Stimulated activated CD8-positive, alpha-beta memory T cell treated with anti-CD3 and anti-CD28 coated beads, Interleukin-4, amount 100 ng/mL, for 1 hour (primary cell): ENCODE measurements at places on chromosomes 11 and 22.

GRCh38 chr11:134560066-134560465, 148.0 kb upstream of the B3GAT1 start:
- no peak for DNase-seq

- DNase-seq = no peak
Measured at GRCh38 chr22:29126670-29127395, 54.0 kb downstream of the KREMEN1 start.

DNA sequence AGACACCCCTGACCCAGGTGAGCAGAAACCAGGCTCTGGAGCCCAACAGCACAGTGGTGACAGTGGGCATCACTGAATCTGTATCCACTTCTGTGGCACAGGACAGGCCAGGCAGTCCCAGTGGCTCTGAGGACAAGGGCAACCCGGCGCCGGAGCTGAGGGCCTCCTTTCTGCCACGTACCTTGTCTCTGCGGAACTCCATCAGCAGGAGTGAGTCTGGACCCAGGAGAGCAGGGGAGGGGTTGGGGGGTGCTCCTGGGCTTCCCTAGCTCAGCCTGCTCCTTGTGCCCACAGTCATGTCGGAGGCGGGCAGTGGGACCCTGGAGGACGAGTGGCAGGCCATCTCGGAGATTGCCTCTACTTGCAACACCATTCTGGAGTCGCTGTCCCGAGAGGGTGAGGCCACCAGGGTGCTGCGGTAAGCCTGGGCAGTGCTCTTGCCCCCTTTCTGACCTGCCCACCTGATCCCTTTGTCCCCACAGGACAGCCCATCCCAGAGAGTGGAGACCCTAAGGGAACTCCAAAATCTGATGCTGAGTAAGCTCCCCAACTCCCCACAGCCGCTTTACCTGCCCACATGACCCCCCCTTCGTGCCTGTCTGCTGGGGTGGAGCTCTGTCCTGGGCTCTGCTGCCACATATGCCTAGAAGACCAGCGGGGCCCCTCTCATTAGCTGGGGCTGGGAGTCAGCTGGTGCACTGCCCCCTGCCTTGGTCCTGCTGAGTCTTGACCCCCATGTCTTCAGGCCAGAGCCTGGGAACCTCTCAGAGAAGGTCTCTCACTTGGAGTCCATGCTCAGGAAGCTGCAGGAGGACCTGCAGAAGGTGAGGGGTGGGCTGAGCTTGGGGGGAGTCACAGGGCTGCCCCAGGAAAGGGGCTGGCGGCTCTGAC, 12.0 kb downstream of the SIPA1 start:
- DNase-seq = no peak

DNA sequence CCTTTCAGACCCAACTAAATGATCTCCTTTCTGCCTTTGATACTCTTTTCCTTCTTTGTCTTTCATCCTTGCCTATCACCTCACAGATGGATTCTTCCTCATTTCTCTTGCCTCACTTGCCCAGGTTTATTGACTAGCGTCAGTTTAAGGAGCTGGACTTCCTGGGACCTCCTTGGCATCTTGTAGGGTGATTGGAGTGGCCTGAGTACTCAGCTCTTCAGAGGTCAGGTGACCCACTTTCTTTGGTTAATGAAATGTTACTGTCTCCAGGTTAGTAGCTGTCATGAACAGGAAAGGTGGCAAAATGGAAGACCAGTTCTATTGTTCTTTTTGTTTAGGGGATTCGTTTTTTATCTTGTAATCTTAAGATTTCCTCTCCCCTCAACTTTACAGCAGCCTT, 4.6 kb upstream of the BACE1-AS start:
- DNase-seq = no peak

- DNase-seq = no peak
Measured at GRCh38 chr22:47627556-47628253, 865.3 kb downstream of the TBC1D22A start.

- DNase-seq = no peak
Measured at GRCh38 chr22:18050065-18050464, 25.7 kb upstream of the MICAL3 start.

GRCh38 chr22:44850946-44851345, 98.6 kb downstream of the ARHGAP8 start:
- DNase-seq = no peak

DNA sequence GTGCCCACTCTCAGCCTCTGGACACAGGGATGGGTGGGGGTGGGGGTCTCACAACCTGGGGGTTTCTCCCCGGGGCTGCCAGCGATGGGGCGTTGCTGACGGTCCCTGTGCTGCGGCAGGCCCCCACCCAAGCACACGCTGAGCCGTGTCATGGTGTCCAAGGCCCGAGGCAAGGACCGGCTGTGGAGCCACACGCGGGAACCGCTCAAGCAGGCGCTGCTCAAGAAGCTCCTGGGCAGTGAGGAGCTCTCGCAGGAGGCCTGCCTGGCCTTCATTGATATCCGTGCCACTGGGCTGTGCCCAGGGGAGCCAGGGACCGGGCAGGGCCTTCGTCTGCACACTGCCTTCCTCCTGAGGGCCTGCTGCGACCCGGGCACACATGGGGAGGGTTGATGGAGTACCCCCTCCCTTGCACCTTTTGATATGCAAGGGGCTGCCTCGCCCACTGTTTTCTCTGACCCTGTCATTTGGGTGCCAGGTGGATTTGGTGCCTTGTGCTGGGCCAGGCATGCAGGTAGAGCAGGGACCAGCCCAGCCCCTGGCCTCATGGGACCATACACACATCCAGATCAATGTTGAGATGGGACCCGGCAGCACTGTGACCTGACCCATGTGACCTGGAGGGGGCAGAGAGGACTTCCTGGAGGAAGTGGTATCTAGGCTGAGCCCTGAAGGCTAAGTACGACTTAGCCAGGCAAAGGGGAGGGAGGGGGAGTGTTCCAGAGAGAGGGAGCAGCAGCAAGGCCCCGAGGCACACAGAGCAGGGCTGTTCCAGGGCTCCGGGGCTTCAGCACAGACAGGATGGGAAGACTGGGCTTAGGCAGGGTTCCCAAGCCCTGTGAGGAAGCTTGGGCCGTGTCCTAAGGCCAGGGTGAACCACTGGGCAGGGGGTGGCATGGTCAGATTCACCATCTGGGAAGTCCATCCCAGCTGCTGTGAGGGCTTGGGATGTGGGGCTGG, 75.2 kb downstream of the MYO7A start:
- DNase-seq = no peak

DNA sequence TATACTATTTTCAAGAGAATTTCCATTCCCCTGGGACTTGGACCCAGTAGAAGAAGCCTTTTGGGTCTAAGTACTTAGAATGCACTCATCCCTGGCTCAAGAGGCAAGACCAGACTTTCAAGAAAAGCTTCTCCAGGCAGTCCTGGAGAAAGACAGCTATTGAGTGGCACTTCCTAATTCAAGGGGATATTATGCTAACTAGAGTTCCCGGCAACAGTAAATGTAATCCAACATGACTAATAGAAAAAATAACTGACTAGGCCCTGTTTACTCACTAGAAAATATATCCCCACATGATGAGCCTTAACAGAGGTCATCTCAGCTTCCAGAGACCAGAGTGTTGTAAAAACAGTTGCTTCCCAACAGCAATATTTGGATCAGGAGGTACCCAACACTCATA, 47.2 kb upstream of the AKIP1 start:
- no peak for DNase-seq

GRCh38 chr11:69978841-69979614, 99.1 kb upstream of the ANO1 start:
- DNase-seq = no peak

- DNase-seq = no peak
Measured at GRCh38 chr11:109784536-109784935, 308.7 kb upstream of the ZC3H12C start.

GRCh38 chr22:41274856-41275255, 11.1 kb downstream of the RANGAP1 start:
- DNase-seq = no peak

- no peak for DNase-seq
Measured at GRCh38 chr11:36467916-36468315, 42.2 kb downstream of the TRAF6 start.

DNA sequence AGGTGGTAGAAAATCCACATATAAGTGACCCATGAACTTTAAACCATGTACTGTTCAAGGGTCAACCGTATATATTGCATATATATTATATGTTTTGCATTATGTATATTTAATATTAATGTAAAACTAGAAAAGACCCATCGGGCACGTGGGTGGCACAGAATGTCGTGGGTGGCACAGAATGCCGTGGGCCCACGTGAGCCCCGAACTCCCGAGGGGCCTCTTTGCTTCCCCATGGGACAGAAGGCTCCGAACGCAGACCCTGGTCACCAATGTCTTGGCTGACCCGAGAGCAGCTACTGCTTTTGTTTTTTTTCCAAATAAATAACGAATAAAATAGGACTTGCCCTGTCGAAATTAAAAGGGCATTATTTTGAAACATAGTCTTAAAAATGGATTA, 415.4 kb downstream of the BRD1 start:
- DNase-seq = no peak

DNA sequence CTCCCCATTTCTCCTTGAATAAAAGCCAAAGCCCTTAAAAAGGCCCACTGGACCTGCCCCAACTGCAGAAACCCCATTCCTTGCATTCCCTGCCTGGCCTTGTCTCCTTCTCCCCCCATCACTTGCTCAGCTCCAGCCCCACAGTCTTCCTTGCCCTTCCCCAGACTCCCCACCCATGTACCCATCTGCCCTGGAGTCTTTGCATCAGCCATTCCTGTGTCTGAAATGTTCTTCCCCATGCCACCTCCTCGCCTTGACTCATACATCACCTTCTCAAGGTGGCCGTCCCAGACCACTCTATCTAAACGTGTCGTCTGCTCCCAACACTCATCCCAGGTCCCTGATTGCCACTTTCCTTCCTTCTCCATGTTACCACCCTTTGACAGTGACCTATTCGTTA, 77.4 kb upstream of the SHANK2 start:
- no peak for DNase-seq

DNA sequence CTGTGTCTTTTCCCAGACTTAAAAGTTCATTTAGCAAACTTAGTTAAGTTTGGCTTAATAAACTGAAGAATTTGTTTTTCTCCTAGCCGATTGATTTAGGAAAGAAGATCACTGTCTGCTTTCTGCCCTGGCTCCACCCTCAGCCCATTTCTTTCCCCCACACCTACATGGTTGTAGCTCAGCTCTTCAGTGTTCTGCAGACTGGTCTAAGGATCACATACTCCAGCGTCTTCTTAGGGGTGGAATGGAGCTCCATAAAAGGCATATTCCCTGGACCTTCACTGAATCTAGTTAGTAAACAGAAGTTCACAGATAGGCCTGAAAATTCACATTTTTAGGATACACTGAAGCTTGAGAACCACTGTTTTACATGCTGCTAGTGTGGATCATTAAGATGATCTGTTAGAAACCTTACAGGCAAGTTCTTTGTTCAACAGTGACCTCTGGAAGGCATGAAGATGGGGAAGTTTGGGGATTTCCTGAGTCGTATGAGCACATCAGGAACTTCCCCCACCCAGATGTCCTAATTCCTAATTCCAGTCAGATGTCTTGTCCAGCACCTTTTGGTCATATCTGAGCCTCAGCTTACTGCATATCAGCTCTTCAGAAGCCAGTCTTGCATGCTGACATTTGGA, 16.8 kb downstream of the PIWIL4 start:
- DNase-seq = no peak

DNA sequence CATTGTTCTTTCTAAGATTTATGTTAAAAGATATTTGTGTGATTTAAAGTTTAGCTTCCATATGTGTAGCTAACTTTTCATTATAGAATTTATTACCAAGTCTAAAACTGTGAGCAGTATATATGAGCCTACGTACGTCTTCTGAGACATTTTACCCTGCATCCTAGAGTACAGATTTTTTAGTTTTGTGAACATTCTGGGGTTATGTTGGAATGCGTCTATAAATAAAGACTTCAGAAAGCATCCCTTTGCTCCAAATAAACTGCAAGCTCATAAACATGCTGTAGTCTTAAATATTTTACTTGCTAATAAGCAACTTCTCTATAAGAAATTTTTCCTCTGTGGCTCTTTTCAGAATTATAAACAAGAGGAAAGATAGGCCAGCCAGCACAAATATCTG, 236.5 kb downstream of the DDX10 start:
- DNase-seq = no peak

GRCh38 chr22:42296381-42296853, 26.0 kb upstream of the TCF20 start:
- no peak for DNase-seq

- DNase-seq = no peak
Measured at GRCh38 chr11:86274503-86274902, 27.5 kb upstream of the HIKESHI start.

DNA sequence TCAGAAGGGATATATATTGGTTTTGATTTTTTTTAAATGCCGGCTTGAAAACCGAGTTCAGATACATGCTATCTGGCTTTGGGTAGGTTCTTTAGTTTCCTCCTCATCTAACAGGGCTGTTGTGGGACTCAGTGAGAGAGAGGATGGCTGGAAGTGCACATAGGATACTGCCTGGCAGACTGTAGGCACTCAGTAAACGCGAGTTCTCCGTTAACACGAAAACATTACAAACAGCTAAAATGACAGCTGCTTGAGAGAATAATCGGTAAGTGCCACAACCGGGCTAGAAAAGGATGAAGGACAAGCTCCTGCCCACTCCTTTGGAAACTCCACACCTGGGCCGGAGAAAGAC, 369 bp downstream of the XRRA1 start:
- DNase-seq = no peak

DNA sequence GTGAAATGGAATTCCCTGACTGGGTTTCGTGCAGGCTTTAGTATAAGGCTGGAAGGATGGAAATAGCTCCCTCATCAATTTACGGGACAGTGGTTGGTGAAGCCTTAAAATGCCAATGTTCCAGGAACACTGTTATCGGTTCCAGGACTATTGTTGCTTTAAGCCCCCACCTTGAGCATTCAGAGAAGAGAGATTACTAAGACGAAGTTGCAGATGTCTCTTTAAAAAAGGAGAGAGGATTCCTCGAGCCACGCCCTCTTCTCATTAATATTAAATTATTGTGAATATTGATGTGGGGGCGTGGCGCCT, 195 bp upstream of the CREB3L1 start:
- no peak for DNase-seq

DNA sequence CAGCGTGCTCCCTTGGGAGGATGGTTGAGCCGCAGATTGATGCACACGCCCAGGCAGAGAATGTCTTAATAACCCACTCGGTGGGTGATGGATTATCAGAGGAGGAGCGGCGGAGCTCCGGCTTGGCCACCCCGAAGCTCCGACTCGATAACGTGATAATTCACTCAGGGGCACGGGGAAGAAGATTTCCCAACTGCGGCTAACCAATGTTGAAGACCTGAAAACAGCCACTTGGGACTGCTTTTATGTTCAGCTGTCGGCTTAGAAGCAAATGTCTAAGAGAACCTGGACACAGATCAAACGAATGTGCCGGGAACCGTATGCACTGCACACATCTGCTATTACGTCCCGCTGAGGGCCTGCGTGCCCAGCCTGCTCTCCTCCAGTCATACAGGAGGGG, 206.8 kb upstream of the CADM1 start:
- no peak for DNase-seq

DNA sequence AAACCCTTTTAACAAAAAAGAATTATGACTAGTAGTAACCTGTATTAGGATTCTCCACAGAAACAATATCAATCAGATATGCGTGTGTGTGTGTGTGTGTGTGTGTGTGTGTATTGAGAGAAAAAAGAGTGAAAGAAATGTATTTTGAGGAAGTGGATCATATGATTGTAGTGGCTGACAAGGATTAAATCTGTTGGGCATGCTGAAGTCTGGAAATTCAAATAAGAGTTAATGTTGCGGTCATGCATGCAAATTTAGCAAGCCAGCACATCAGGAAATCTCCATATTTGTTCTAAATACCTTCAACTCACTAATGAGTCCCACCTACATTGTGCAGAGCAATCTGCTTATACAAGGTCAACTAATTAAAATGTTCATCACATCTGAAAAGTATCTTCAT, 46.8 kb upstream of the IGLL5 start:
- no peak for DNase-seq

GRCh38 chr11:129427376-129427775, 51.7 kb downstream of the BARX2 start:
- DNase-seq = no peak
